Temporal lobe (tissue), 4 donors: ENCODE measurements at places on chromosomes 4 and X. TPM values are rescaled to one million over a fixed set of nuclear protein-coding genes. Genes with fewer than 3 reads are reported as not detected.

Gene ERAS
- not detected for total RNA-seq

Gene DOCK11
- total RNA-seq, result 14.3 TPM

Gene TLR3
- total RNA-seq, result 0.74 TPM

Gene EDNRA
- 5.4 TPM for total RNA-seq

Gene GDPD2
- 3.9 TPM for total RNA-seq

Gene STK32B
- total RNA-seq, result 53.6 TPM

Gene GPM6B
- 323 TPM for total RNA-seq

Gene GPC3
- 3.7 TPM for total RNA-seq

Gene VCX3A
- not detected for total RNA-seq

Gene SAGE1
- not detected for total RNA-seq

Gene FAM199X
- total RNA-seq, result 58.0 TPM

Gene GYPE
- 0.25 TPM for total RNA-seq

Gene SFRP2
- 2.7 TPM for total RNA-seq

Gene FUNDC1
- 13.0 TPM for total RNA-seq

Gene CCDC149
- 19.2 TPM for total RNA-seq

Gene PITX2
- total RNA-seq, result not detected

Gene LINC00632
- 39.8 TPM for total RNA-seq

Gene CWH43
- not detected for total RNA-seq

Gene CFI
- total RNA-seq, result 4.7 TPM

Gene CSN1S1
- total RNA-seq, result not detected

Gene RAPGEF2
- total RNA-seq, result 153 TPM

Gene PPP1R2C
- not detected for total RNA-seq

Gene IRS4
- total RNA-seq, result 0.49 TPM

Gene HEPH
- 5.4 TPM for total RNA-seq

Gene ARR3
- not detected for total RNA-seq

Gene ZNF630
- 5.9 TPM for total RNA-seq

Gene MAGEA12
- not detected for total RNA-seq

Gene SOD3
- total RNA-seq, result under 0.01 TPM

Gene PHKA2
- total RNA-seq, result 16.2 TPM

Gene GLOD5
- total RNA-seq, result not detected

Gene PHOX2B
- not detected for total RNA-seq

Gene SSX3
- total RNA-seq, result not detected

Gene IRF2
- 6.4 TPM for total RNA-seq

Gene PLAC1
- not detected for total RNA-seq

Gene ZDHHC15
- 9.6 TPM for total RNA-seq

Gene FATE1
- not detected for total RNA-seq

Gene LRCH2
- 40.8 TPM for total RNA-seq

Gene SLITRK4
- total RNA-seq, result 36.9 TPM

Gene BTC
- 0.25 TPM for total RNA-seq

Gene PDCL2
- total RNA-seq, result not detected

Gene IGFBP7
- total RNA-seq, result 42.0 TPM

Gene SLC7A11
- 31.5 TPM for total RNA-seq
